ENCODE measurements at places on chromosomes 11 and 22.
A peak's percentile ranks its signal among the peaks of the same experiment; 100 is the strongest.

DNA sequence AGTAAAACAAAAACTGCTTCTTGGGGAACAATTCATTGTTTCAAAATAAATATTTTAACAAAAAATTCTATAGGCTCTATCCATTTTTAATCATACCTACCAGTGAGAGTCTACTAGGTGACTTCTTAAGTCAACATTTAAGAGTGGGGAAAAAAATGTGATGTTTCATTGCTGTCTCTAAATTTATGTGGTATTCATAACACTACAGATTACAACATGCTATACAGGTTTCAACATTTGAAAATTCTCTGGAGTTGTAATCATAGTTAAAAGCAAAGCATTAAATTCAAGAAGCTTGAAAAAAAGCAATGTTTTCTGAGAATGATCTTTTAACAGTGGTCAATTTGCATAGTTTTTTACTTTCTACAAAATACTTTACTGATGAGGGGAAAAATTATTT, 18.3 kb downstream of the SBF2 start:
- no peak for DNase-seq

- no peak for DNase-seq
Observed at GRCh38 chr11:119192111-119192510, 6.8 kb downstream of the NHERF4 start.

GRCh38 chr22:30882974-30883533, 85.5 kb downstream of the MORC2 start:
- DNase-seq, result no peak

GRCh38 chr22:24494528-24495364, at the start of gene UPB1:
Gene UPB1, plus strand, starts transcription at chr22:24495332. Its CDS starts 72 bp downstream, at chr22:24495404.
- DNase-seq, result no peak

DNA sequence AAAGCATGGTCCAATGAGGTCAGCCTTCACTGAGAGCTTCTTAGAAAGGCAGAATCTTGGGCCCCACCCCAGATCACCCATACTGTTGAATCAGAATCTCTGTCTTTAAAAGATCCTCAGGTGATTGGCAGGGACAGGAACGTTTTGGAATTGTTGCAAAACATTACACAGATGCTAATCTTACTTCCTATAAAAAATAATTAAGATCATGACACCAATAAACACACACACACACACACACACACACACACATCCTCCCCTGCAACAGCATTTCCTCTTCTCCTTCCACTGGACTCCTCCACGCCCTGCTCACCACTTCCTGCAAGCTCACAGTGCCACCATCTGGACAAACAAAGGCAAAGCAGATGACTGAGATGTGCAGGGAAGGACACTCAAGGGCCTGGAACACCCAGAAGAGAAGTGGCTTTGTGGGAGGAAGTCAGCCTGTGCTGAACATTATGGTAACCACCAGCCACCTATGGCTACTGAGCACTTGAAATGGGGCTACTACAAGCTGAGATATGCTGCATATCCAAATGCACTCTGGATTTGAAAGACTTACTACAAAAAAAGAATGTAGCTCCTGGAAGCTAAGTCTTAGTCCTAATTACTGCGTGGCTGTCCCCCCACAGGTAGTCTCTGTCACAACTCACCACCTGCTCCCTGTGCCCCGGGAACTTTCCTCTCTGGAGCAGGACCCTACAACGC, 65.6 kb downstream of the BTG4 start:
- peak; percentile 33 for DNase-seq

DNA sequence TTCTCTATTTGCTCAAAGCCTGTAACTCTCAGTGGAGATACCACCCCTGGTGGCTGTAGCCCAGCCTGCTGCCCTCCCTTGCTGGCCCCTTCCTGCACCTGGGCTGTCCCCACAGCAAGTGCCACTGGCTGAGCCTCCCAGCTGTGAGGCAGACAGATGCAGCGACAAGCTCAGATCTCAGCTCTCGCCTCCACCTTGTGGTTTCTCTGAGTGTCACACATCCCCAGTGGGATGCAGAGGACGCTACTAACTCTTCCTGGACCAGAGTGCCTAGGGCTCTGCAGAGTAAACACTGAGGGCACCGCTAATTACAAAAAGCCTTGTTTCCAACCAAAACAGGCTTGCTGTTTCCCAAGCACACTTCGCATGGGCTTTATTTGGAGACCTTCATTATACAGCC, 8.9 kb downstream of the YPEL1 start:
- DNase-seq, result peak; percentile 65

- peak; percentile 28 for DNase-seq
Observed at GRCh38 chr11:64086258-64087123, 50.8 kb downstream of the FLRT1 start.

- DNase-seq, result no peak
Observed at GRCh38 chr11:126755526-126755925, 245.0 kb downstream of the KIRREL3 start.

DNA sequence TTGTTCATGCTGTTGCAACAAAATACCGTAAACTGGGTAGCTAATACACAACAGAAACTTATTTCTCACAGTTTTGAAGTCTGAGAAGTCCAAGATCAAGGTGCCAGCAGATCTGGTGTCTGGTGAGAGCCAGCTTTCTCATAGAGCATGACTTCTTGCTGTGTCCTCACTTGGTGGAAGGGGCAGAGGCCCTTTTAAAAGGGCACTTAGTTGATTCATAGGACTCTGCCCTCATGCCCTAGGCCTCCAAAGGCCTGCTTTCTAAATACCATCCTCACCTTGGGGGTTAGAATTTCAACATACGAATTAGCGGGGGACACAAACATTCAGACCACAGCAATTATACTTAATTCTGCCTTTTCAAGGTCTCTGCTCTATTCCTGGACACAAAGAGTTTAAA, 52.3 kb upstream of the FDX1 start:
- no peak for DNase-seq

- DNase-seq, result no peak
Observed at GRCh38 chr22:42511401-42511891, 8.2 kb downstream of the RRP7A start.

- no peak for DNase-seq
Observed at GRCh38 chr11:65653229-65654225, 9.2 kb downstream of the RELA start.

DNA sequence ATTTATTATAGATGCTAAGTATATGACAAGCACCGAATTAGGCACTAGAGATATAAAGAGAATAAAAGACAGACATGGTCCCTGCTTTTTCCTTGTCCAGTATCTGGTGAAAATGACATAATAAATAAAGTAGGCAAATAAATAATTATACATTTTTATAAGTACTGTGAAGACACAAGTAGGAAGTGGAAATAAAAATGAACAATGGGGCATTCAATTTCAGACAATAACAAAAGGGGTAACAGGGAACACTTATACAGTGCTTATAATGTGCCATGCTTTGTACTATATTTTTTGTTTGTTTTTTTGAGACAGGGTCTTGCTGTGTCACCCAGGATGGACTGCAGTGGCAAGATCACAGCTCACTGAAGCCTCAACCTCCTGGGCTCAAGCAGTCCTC, 4.3 kb downstream of the KBTBD3 start:
- no peak for DNase-seq

DNA sequence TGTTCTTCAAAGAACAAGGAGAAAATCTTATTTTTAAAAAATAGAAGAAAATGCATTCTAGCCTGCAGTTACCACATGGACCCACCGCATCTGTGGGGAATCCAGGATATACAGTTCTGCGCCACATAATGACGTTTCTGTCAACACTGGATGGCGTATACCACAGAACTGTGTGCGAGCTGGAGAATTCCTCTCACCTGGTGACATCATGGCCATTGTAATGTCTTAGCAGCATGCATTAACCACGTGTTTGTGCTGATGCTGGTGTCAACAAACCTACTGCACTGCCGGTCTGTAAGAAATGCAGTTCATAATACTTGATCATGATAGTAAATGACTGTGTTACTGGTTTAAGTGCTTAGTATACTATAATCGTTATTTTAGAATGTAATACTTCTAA, 174.7 kb downstream of the TBC1D22A start:
- DNase-seq, result no peak

- peak; percentile 31 for DNase-seq
Observed at GRCh38 chr11:27209562-27210005, 153.4 kb downstream of the CCDC34 start.

DNA sequence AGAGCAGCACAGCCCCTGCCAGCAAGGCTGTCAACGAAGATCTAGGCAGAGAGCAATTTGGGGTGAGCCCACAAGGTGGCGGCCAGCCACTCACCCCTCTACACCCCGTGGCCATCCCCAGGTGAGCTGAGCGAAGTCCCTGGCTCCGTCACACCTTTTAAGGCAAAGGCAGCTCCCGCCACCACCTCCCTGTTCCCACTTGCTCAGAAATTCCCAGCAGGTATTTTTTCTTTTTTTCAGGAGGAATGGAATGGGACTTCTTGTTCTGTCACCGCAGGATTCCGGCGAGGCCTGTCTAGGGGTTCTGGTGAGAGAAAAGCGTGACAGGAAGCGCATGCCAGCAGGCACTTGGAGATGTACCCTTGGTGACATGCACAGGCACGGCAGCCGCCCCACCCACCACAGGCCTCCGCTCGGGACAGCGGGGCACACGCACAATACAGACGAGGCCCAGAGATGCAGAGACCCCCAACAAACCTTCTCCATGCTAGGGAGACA, 10.0 kb downstream of the RPL3 start:
- no peak for DNase-seq

GRCh38 chr11:83002053-83002452, 69.6 kb downstream of the RAB30 start:
- no peak for DNase-seq

GRCh38 chr11:78420255-78420764, 2.7 kb upstream of the GAB2 start:
- DNase-seq, result peak; percentile 15

DNA sequence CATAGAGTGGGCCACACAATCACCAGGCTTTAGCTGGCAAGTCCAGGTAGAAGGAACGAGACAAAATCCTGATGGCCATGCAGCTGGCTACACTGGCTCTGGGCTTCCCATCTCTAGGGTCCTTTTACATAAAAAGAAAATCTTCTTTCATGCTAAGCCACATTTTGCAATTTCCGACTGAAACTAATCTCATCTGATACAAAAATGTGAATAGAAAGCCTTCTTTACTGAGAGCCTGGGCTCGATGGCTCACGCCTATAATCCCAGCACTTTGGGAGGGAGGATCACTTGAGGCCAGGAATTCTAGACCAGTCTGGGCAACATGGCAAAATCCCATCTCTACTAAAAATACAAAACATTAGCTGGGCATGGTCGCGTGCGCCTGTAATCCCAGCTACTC, 67.2 kb downstream of the MICAL3 start:
- DNase-seq, result no peak

- no peak for DNase-seq
Observed at GRCh38 chr22:47171441-47172221, 409.2 kb downstream of the TBC1D22A start.

DNA sequence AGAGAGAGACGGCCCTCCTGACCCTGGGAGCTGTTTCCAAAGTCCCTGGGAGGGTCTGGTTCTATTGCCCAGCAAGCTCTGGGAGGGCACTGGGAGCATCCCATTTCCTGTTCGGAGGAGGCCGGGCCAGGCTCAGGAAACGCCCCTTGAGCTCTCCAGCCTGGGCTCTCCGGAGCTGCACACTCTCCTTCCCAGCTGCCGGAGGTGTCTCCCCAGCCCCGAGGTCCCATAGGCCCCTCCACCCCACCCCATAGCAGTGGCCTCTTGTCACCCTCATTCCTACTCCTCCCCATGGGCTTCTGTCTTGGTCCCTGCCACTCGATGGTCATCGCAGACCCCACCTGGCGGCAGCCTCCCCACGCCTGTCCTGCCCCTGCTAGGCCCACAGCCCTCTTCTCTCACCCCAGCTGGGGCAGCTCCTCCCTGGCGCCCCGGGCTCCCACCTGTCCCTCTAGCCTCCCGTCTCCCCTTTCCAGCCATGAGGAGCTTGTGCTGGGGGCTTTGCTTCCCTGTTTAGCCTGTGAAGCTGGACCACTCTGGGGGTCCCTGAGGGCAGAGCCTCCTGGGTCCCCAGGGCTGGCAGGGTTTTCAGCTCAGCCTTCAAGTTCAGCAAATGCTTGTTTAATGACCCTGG, 2.8 kb downstream of the TSPAN32 start:
- DNase-seq, result no peak

GRCh38 chr22:34159491-34159890, 239.2 kb upstream of the LARGE1 start:
- DNase-seq, result no peak

DNA sequence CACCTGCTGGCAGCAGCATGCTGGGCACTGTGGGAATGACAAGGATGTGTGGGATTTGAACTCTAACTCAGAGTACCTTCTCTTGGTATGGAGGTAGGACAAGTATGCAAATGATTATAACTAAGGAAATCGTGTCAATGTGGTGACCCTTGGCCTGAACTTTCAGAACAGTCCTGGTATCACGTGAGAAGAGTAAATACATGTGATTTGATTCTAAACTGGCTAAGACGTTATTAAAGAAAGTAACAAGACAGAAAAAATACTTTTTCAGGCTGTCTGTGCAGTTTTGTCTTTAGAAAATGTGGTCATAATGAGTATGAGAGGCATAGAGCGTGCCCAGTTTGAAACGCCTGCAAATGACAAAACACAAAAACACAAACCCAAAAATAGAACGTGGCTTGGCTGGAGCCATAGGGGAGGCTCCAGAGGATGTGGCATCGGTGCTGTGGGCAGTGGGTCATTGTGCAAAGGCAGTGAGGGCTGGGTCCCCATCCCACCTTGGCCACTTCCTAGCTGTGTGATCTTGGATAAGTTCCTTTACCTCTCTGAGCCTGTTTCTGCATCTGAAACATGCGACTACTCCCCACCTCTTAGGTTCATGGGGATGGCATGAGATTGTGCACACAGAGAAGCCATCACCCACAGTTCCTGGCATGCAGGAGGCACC, 18.4 kb upstream of the IL2RB start:
- DNase-seq, result no peak

DNA sequence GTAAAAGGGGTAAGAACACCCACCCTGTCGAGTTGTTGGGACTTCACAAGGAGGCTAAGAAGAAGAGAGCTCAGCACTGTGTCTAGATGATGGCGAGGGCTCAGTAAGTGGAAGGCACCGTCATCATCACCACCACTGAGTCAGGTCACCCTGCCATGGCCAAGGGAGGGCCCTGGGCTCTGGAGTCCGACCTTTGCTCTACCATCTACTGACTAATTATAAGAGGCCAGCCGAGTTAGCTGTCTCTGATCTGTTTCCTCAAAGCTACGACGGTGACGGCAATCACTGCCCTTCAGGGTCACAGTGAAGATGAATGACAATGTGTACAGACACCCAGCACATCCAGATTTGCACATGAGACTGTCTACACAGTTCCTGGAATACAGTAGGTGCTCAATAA, 29.3 kb downstream of the KIAA0930 start:
- no peak for DNase-seq

- no peak for DNase-seq
Observed at GRCh38 chr11:30424844-30425243, 101.9 kb downstream of the ARL14EP start.

GRCh38 chr11:35425603-35426212, 6.3 kb upstream of the SLC1A2 start:
- DNase-seq, result no peak

- no peak for DNase-seq
Observed at GRCh38 chr22:19756288-19757128, 4.1 kb upstream of the TBX1 start.

Data from NCI-H1694 (cell line).